ENCODE measurements at places on chromosomes 13 and 19.

- peak; percentile 26 for DNase-seq
Measured at GRCh38 chr19:7916103-7916954, 1.7 kb downstream of the TGFBR3L start.

DNA sequence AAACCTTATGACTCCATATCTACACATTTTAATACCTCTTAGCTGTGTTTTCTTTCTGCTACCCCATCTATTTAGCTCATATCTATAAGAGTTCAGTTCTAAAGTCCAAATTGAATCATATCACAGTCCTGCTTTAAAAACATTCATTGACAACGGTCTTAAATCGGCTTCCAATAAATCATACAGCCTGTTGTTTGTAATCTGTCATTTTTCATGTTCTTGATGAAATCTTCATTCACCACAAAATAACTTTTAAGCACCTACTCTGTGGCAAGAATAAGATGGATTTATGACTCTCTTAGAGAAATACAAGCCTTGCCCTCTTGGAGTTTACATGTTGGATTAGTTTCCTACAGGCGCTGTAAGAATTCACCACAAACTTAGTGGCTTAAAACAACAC lies 450.9 kb upstream of the GPC6 start:
- no peak for DNase-seq

- no peak for DNase-seq
Measured at GRCh38 chr19:15195371-15196334, 5.1 kb downstream of the NOTCH3 start.

- no peak for DNase-seq
Measured at GRCh38 chr19:17909003-17909732, 23.6 kb upstream of the CCDC124 start.

DNA sequence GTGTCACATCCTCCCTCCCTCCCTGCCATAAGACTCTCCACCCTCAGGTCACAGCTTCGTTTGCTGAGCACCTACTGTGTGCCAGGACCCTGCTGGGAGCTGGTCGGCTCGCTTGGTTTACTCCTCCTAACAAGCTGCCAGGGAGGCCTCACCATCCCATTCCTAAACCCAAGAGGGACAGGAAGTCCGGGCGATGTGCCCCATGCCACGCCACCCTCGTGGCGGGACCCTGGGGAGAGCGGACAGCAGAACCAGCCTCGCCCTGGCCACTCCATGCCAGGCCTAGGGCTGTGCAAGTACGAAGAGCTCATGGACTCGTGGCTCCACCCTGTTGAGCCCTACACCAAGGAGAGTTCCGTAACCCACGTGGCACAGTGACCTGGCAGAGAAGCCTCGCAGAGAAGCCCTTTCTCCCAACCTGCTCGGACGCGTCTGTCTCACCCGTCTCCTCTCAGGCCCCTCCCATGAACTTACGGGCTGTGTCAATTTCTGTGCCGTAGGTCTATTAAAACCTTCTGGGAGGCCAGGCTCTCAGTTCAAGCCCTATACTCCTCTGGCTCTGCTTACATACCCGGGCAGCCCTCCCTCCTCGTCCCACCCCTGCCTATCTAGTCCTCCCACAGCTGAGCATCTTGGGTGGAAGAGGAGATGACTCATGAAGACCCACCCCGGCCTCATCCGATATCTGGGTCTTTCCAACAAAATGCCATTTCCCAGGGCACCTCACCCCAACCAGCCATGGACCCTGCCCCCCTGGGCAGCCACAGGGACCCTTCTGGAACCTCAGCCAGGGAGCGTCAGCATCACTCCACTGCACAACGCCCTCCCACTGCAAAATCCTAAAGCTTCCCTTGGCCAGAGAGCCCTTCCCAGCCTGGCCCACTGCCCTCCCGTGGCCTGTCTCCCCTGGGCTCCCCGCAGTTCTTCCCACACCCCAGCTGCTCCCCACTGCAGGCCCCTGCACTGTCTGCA lies 2.6 kb downstream of the UBXN6 start:
- no peak for DNase-seq

GRCh38 chr19:6589711-6590257 lies 1.2 kb downstream of the CD70 start:
- DNase-seq = no peak

DNA sequence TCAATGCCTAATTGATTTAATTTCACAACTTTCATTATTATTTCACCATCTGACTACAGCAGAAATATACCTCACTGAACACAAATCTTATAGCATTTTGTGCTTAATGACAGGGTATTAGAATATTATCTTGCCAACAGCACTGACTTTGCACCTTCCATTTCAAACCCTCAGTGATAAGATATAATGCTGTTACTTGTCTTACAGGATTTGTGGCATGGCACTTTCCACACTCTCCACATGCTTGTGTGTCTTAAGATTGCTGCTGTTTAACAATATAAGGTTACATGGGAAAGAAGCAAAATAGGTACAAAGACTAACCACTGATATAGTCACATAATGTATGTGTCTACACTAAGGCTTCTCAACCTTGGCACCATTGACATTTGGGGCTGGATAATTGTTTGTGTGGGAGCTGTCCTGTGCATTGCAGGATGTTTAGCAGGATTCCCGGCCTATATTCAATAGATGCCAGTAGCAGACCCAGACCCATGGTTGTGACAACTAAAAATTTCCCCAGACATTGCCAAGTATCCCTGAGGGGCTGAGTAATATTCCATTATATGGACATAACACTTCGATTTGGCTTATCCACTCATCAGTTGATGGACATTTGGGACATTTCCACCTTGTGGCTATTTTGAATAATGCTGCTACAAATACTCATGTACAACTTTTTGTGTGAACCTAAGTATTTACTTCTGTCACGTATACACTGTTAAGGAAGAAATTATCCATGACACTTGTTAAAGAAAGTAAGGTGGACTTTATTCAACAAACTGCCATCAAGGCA lies 5.7 kb upstream of the DIAPH3 start:
- no peak for DNase-seq

DNA sequence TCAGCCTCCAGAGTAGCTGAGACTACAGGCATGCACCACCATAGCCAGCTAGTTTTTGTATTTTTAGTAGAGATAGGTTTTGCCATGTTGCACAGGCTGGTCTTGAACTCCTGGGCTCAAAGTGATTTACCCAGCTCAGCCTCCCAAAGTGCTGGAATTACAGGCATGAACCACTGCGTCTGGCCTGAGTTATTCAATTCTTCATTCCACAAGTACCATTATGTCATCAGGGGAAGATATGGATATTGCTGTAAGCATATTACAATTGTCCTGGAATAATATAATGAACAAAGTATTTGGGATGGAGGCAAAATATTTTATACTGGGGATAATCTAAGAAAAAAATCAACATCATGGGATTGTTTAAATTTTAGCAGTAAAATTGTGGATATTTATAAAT lies 646.0 kb upstream of the SLITRK6 start:
- no peak for DNase-seq

GRCh38 chr19:5205937-5206750 lies 134.5 kb downstream of the PTPRS start:
- DNase-seq = no peak

DNA sequence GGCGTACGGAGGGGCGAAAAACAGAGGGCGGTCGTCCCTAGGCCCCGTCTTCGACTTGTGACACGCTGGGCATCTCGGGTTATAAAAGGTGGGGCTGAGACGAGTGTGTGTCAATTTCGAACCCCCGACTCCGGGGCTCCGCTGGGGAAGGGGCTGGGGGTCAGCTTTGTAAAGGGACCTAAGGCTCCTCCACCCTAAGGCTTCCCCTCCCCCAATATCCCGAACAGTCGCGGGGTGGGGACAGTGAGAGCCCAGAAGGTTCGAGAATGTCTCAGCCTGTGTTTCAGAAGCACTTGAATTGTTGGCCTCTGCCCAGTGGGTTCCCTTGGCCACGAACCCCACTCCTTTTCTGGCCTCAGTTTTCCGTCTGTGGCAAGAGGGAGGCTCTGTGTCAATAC lies 450 bp downstream of the SELENOW start:
- no peak for DNase-seq

DNA sequence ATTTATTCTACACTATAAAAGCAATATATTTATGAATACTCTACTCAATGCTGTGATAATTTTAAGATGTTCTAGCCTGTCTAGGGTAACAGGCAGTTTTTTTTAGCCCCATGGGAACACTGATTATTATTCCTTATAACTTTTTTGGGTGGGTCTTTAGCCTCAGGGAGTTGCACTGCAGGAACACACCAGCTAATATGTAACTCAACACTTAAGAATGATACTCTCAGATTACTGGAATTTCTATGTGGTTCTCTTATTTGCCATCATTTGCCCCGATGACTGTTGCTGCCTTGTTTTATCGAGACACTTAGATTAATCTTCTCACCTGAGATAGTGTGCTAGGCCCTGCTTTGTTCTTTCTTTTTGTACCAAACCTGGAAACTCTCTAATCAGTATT lies 396.9 kb upstream of the SLITRK1 start:
- no peak for DNase-seq

DNA sequence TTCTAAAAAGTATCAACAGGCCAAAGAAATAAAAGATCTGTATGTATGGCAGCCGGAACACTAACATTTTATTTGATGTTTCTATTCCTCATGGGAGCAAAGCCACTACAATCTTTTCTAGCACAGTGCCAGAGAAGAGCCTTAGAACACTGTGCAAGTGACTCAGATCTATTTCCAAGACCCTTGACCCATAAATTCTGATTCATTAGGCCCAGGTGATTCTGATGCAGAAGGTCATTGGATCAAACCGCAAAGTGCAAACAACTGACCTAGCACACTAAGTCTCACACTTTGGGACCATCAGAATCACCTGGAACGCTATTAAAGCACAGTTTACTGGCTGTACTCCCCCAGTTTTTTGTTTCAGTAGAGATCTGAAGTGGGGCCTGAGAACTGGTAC lies 87.6 kb downstream of the MYCBP2 start:
- DNase-seq = no peak

DNA sequence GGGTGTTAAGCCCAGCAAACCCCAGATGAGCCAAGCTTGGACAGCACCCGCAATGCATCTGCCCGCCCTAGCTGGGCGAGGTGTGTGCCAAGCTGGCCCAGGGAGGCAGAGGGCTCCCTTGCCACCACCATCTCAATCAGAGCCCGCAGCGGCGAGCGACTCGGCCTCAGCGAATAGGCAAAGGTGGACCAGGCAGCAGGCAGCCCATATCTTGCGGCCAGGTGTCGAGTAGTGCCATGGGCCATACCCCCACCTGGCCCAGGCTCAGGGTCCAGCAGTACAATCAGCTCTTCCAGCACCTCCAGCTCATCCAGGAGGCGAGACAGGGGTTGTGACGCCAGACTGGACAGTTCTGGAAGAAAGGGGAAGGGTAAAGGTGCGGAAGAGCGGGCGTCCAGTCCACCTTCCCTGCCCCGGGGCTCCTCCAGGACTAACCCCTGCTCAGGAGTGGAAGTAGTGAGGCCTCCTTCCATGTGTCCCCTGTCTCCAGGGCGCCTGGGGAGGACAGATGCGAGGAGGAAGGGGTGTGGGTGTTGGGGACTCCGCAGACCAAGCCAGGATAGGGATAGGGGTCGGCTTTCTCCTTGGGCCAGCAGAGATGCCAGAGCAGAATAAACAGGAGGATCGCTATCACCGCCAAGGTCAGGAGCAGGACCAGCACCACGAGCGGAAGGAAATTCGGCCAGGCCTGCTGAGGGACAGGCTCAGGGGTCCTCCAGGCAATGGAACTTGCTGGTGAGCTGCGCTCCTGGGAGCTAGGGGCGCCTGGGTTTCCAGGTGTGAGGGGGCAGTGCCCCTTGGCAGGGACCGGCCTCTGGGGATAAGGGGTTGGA lies 2.8 kb downstream of the IGFLR1 start:
- no peak for DNase-seq

DNA sequence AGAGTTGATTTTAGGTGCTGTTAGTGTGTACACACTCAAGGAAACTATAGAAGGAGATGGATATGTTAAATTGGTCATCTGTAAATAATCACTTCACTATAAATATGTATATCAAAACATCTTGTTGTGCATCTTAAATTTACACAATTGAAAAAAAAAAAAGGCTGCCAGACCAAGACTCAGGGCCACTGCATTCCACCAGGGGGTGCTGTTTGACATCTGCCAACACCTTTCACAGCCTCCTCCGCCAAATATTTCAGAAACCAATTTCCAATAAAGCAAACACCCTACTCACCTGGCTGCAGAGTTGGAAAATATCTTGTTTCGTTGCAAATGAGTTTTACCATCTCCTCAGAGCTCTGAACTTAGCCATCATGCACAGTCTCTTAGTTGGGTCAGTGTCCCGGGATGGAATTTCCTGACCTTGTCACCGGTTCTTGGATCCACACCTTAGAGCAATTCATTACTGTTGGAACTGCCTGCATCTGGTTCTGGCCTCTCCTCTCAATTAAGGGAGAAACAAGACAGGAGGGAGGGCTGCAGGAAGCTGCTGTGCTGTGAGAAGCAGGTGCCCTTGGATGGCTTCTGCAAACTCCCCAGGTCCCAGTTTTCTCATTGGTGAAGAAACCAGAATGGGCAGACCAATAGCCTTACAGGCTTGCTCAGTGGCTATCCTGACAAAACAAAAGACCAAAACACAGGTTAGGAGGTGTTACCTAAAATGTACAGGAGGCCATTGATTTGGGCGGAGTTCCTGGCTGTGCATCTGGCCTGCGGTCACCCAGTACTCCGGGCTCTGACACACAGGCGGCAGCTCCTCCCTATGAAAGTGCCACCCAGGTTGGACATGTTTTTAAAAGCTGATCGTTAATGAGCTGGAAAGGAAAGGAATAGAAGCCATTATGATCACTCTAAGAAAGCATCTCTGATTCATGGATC lies 746.6 kb downstream of the UQCRFS1 start:
- peak; percentile 73 for DNase-seq

DNA sequence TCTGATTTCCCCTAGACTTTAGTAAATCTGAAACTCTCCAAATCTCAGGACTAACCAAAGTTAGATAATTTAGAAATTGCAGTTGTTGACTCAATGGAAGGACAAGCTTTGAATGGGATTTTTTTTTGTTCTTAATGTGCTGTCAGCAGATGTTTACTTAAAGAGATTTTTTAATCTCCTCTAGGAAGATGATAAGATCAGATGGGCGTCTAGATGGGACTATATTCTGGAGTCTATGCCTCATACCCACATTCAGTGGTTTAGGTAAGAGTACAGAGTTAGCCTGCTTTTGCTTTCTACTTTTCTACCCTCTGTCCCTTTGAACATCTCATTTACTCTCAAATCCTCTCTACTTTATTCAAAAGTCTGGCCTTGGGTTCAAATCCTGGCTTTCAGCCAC lies 39.3 kb downstream of the TM9SF2 start:
- no peak for DNase-seq

- DNase-seq = no peak
Measured at GRCh38 chr13:106498158-106498557, 37.3 kb downstream of the EFNB2 start.
